Smooth muscle cell of the brain vasculature (primary cell): ENCODE measurements at places on chromosomes 13 and 19.

DNA sequence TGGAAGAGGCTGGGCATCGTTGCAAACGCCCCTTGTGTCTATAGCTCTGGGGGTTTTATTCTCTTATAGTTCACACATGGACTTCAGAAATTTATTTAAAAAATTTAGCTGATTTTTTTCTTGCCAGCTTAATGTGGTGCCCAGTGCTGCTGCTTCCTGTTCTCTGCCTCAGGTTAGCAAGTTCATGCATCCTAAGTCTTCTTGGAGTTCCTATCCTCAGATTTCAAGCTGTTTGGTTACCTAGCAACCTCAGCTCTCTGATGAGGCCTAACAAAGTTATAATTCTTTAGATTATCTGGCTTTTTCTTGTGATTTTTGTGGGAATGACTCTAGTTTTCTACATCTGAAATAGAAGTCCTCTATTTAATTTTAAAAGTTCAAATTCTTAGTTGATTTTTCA is 250.9 kb downstream of the MAB21L1 start:
- DNase-seq, result no peak

DNA sequence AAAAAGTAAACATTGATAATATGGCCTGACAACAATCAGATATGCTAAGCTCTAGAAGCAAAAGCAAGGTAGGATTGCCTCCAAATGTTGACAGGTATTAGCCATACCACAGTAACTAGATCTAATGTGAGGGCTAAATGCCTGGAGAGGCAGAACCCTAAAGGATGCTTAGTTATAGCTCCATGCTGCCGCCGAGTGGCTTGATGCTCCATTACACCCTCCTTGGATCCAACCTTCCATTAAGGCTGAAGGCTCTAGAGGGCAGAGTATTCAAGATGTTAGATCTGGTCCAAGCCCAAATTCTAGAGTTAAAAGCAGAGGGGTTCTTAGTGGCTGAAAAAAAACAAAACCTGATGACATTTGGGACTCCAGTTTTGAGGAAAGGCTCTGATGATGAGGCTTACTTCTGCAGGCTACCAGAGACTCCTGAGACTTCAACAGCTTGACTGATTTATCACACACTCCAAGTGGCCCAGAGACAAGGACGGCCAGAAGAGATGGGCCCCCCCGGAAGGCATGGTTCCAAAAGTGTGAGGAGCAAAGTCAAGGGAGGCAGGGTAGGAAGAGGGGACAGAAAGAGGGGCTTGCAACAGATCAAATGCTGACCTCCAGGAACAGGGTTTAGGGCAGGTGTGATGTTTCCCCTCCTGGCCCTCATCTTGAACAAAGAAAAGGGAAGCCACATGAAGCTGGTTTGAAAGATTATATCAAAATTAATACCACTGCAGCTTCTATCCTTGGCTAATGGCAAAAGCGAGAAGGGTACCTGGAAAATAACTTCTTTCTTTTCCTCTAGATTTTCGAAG is 21.9 kb upstream of the CPB2 start:
- DNase-seq, result peak; percentile 37

- no peak for DNase-seq
Measured at GRCh38 chr19:11581740-11582139, 4.3 kb upstream of the ACP5 start.

- DNase-seq, result no peak
Measured at GRCh38 chr13:23386533-23386932, 47.0 kb downstream of the SACS start.

GRCh38 chr19:41957838-41958366 is 1.2 kb downstream of the RABAC1 start:
- DNase-seq, result peak; percentile 57

DNA sequence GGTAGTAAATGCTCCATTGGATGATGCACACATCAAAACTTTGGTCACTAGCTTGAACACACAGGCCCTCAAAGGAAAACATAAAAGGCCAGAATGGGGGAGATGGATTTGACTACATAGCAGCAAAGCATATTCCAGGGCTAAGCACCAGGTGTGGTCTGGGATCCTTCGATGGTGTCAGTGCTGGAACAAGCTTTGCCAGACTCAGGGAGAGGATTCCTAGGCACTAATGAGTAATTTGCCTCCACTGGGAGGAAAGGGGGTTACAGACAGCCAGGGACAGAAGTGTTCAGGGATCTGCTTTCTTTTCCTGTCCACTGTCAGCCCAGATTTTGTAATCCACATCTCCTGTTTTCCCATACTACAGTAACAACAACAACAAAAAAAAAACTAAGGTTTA is 157.2 kb upstream of the OBI1 start:
- no peak for DNase-seq

- DNase-seq, result no peak
Measured at GRCh38 chr13:37481011-37481884, 117.3 kb downstream of the POSTN start.

DNA sequence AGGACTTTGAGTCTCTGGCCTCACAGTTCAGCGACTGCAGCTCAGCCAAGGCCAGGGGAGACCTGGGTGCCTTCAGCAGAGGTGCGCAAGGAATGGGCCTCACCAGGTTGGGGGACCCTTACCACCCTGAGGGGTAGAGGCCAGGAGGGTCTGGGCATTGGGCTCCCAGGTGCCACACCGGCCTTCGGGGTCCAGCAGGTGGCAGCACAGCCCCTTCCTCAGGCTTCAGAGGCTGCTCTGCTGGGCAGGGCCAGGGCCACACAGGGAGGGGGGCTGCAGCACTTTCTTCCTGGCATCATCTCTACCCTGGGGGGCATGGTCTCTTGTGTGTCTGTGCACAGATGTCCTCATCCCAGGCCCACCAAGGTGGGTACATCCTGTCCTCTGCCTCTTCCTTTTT is 12.9 kb downstream of the PIN1 start:
- DNase-seq, result no peak

GRCh38 chr19:53158119-53158656 is 665 bp downstream of the ZNF347 start:
- DNase-seq, result no peak

- DNase-seq, result no peak
Measured at GRCh38 chr13:87080100-87080779, 590.9 kb upstream of the SLITRK5 start.

- no peak for DNase-seq
Measured at GRCh38 chr19:55276720-55277430, 3.0 kb downstream of the HSPBP1 start.

DNA sequence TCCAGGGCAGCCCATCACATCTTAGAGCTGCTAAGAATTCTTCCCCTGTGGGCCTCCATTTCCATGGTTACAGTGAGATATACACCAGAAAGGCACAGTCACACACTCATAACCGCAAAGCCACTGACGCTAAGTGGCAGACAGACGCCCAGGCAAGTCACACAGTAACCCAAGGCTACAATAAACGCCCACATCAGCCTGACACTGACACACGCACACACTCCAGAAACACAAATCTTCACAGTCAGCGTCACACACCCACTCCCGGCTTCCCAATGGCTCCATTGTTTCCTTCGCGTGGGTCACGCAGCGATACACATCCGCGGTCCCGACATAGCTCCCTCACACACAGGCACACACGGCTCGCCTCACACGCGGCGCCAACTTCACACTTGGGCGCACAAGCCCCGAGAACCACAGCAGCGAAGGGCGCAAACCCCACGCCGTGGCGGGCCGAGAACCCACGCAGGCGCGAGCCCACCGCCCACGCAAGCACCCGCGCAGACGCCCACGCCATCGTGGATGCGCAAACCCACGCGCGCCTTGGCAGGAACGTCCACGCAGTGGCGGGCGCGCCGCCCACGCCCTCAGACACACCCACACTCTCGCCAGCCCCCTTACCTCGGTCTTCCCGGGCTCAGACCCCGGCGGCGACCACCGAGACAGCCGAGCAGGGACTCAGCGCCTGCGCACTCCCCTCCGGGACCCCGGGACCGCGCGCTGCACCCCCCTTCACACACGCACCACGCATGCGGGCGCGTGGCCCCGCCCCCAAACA is at the start of gene ZNF667:
TSS of gene ZNF667 (minus strand) at position 695 of the 778 bp plus-strand sequence. CDS start 14,975 bp downstream, outside the sequence.
- DNase-seq, result no peak

- no peak for DNase-seq
Measured at GRCh38 chr19:7692417-7693088, 9.4 kb downstream of the FCER2 start.

- no peak for DNase-seq
Measured at GRCh38 chr19:16070366-16070990, 5.8 kb upstream of the TPM4 start.

DNA sequence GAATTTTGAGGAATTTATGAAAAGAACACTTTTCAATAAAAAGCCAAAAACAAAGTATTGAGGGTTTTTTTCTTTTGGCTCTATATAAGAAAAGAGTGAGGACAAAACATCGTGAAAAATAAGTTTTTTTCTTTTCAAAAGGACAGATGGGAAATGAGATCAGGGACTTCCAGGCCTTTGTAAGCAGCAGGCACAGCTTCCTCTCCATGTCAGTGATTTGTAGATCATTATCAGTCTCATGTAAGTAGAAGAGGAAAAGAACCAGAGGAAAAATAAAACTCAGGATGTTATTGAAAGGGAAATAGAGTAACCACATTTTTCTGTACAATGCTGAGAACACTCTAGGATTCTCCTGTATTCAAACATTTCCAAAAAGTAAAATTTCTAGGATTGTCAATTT is 29.9 kb downstream of the DOCK9 start:
- DNase-seq, result no peak

GRCh38 chr19:35009424-35010415 is 9.6 kb downstream of the GRAMD1A start:
- no peak for DNase-seq

DNA sequence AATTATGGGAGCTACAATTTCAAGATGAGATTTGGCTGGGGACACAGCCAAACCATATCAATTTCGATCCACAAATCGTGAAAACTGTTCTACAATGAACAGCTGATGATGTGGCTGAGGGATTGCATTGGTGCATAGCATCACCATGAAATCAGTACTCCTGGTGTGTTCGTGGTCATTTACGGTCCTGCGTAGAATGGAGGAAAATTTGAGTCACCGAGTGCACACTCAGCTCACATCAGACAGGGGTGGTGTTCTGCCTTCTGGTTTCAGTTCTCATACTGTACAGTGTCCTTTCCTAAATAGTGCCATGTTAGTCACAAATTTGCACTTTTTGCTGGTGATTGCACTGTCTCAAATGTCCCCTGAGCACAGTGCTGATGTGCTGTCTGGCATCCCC is 39.2 kb downstream of the MYH14 start:
- no peak for DNase-seq

DNA sequence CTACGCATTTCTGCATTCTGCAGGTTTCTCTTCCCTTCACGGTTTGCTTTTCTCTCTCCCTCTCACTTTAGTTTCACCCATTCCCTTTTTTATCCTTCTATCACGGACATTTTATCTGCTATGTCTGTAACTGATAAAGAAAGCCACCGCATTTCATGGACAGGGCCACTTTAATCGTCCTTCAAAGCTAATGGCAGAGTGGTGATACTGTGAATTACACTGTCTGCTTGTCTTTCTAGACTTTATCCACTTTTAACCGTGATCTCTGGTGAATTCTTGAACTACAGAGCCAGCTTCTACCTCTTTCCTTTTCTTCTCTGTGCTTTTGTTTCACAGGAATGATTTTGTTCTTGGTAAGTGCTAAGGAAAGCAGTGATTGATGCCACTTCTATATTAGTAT is 760.4 kb downstream of the PCDH9 start:
- no peak for DNase-seq

GRCh38 chr19:30049226-30049625 is 107.2 kb downstream of the URI1 start:
- DNase-seq, result no peak

- no peak for DNase-seq
Measured at GRCh38 chr13:90999401-90999800, 348.1 kb upstream of the MIR17HG start.

- DNase-seq, result no peak
Measured at GRCh38 chr19:35509861-35510625, 3.4 kb downstream of the DMKN start.

GRCh38 chr13:26585136-26585535 is 27.7 kb downstream of the WASF3 start:
- no peak for DNase-seq

- DNase-seq, result no peak
Measured at GRCh38 chr13:30735025-30735871, at the start of gene ALOX5AP. ALOX5AP (plus strand) TSS chr13:30735543; CDS start chr13:30735606, 63 bp downstream.

- DNase-seq, result no peak
Measured at GRCh38 chr19:17951157-17951989, 15.5 kb upstream of the KCNN1 start.

DNA sequence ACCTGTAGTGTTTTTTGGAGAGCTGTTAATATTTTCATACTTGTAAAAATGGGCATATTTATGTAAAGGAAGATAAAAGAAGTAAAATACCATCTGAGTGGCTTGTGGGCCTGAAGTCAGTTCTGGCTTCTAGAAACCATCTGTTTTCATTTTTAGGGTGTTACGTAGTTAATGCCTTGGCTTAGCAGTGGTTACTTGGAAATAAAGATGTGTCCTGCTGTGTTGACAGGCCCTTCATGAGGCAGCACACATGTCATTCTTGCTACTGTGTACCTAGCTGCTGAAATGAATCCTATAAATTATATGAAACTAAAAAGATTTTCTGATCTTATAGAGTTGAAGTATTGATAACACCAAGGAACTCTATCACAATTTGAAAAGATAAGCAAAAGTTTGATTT is 16.0 kb downstream of the ILF3 start:
- no peak for DNase-seq

DNA sequence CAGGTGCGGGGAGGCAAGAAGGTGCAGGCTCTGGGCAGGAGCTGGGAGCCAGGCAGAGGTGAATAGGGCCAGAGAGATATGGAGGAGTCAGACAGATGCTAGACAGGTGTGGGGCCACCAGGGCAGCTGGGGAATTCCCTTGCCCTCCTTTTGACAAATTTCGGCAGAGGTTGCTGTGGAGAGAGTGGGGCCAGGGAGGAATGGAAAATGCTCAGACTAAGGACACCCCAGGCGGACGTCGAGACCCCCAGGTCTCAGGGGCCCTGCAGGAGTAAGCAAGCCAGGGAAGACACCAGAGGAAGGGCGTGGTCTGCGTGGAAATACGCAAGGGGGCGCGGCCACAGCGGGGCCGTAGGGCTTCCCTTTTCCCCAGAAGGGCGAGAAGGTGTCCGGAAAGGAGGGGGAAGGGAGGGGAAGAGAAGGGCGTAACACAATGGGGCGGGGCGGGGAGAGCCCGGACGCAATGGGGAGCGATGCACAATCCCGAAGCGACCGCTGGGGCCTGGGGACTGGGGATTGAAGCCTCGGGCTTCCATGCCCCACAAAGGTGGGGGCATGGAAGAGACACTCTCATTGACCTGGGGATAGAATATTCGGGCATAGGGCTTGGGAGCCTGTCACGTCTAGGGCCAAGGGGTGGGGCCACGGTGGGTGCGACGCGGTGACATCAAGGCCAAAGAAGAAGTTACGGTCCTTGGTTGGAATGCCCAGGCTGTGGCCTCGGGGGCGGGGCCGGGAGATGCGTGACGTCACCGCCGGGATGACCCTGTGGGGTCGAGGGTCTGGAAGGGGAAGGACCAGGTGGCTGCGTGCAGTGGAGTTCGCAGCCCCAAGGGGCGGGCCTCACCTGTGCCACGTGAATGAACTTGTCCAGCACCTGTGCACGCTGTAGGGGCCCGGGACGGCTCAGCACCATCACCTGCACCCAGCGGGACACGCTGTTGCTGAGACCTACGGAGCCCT is 8.2 kb downstream of the RASGRP4 start:
- DNase-seq, result no peak
